Activated CD4-positive, alpha-beta memory T cell treated with anti-CD3 and anti-CD28 coated beads for 36 hours (primary cell): ENCODE measurements at places on chromosomes 16 and 17.
A peak's percentile ranks its signal among the peaks of the same experiment; 100 is the strongest.

- DNase-seq: no peak
- no peaks in the 10 kb centered on the region for H3K27me3 ChIP-seq
- no peak overlapping the region for H3K4me3 ChIP-seq
- peaks cover 34% of the 10 kb centered on the region for H3K36me3 ChIP-seq
- peaks cover 75% of the 10 kb centered on the region for H3K4me1 ChIP-seq
These were observed 25.8 kb downstream of the STAT3 start for GRCh38 chr17:42362245-42362961.

DNA sequence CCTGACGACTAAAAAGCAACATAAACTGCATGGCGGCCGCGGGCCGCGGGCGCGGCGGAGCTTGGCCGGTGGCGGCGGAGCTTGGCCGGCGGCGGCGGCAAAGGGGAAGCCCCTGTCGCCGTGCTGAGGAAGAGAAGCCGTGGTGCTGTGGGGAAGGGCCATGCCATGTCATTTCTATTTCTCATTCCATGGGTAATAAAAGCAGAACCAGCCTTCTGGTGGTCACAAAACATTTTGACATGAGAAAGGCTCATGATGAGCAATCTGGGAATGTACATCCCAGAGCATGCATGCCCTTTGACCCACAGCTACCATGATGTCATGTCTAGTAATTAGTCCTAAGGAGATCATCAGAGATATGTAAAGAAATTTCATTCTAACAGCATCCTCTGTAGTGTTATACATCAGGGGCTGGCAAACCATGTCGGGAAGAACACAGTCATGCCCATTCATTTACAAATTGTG lies 23.9 kb upstream of the HEATR6 start:
- no peaks in the 10 kb centered on the region for H3K36me3 ChIP-seq
- DNase-seq: peak; percentile 58
- H3K27me3 ChIP-seq: peaks cover 23% of the 10 kb centered on the region

DNA sequence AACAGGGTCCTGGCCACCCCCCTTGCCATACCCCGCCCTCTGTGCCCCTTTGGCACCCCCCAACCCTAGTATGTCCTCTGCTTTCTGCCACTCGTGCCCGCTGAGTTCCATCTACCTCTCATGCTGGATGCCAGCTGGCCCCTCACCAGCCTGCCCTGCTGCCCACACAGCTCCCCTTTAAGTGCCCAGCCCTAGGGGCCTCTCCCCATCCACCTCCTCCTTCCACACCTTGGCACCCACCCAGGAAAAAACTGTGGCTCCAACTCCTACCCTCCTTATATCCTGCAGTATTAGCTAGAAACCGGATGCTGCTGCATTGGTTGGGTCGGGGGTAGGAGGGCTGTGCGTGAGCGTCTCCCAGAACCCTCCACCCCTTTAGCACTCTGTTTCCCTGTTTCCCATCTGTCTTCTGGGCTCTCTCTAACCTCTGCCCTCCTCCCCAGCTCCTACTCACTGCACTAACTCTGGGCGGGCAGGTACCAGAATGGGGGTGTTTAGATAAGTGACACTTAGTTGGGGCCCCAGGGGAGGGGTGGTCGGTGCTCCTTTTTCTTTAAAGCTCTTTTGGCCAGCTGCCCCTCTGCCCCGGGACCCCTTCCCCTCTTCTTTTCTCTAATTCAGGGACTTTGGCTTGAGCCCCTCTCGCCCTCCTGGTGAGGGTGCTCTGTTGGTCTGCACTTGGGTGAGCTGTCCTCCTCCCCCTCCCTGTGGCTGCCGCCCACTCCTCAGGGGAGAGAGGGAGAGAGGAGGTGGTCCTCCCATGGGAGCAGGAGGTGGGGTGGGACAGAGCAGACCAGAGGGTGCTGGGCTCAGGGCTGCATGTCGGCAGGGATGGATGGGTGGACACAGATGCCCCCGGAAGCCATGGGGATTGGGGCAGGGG lies 9.9 kb downstream of the NR1D1 start:
- H3K4me1 ChIP-seq: peaks cover 18% of the 10 kb centered on the region
- H3K27ac ChIP-seq: no peak overlapping the region
- no peak overlapping the region for H3K4me3 ChIP-seq
- no peak for DNase-seq
- H3K27me3 ChIP-seq: no peaks in the 10 kb centered on the region

- DNase-seq: no peak
- no peak overlapping the region for H3K27ac ChIP-seq
- H3K27me3 ChIP-seq: no peaks in the 10 kb centered on the region
- H3K36me3 ChIP-seq: no peaks in the 10 kb centered on the region
These were observed 28.7 kb downstream of the NOS2 start for GRCh38 chr17:27771586-27771985.

GRCh38 chr17:34222722-34223497 lies 32.2 kb upstream of the CCL2 start:
- no peaks in the 10 kb centered on the region for H3K4me1 ChIP-seq
- no peak overlapping the region for H3K27ac ChIP-seq
- H3K27me3 ChIP-seq: peaks cover 50% of the 10 kb centered on the region
- no peaks in the 10 kb centered on the region for H3K36me3 ChIP-seq

DNA sequence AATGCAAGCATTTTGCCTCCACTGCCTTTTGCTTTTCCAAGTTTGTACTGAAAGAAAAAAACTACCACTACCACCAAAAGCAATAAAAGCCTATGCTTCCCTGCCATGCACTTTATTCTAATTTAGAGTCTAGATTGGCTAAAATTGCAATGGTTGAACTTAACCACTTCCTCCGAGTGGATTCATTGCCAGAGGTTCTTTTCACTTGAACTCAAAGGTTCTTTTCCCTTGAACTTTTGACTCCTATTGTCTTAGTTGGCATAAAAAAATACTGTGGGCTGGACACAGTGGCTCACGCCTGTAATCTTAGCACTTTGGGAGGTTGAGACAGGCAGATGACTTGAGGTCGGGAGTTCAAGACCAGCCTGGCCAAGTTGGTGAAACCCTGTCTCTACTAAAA lies 319.8 kb upstream of the GOT2 start:
- no peaks in the 10 kb centered on the region for H3K36me3 ChIP-seq
- no peaks in the 10 kb centered on the region for H3K27me3 ChIP-seq
- no peak overlapping the region for H3K4me3 ChIP-seq

GRCh38 chr16:23318639-23319038 lies 16.5 kb downstream of the SCNN1B start:
- peaks cover 2% of the 10 kb centered on the region for H3K27me3 ChIP-seq
- H3K4me3 ChIP-seq: no peak overlapping the region
- no peak overlapping the region for H3K27ac ChIP-seq
- H3K36me3 ChIP-seq: no peaks in the 10 kb centered on the region
- no peaks in the 10 kb centered on the region for H3K4me1 ChIP-seq
- no peak for DNase-seq

GRCh38 chr16:87704754-87705353 lies 60.9 kb downstream of the KLHDC4 start:
- no peaks in the 10 kb centered on the region for H3K27me3 ChIP-seq
- no peak for DNase-seq
- H3K27ac ChIP-seq: no peak overlapping the region
- peaks cover 33% of the 10 kb centered on the region for H3K4me1 ChIP-seq
- H3K4me3 ChIP-seq: no peak overlapping the region

GRCh38 chr17:20992416-20992815 lies 50.4 kb downstream of the USP22 start:
- H3K36me3 ChIP-seq: no peaks in the 10 kb centered on the region
- no peak overlapping the region for H3K27ac ChIP-seq
- H3K4me1 ChIP-seq: no peaks in the 10 kb centered on the region
- H3K27me3 ChIP-seq: no peaks in the 10 kb centered on the region

DNA sequence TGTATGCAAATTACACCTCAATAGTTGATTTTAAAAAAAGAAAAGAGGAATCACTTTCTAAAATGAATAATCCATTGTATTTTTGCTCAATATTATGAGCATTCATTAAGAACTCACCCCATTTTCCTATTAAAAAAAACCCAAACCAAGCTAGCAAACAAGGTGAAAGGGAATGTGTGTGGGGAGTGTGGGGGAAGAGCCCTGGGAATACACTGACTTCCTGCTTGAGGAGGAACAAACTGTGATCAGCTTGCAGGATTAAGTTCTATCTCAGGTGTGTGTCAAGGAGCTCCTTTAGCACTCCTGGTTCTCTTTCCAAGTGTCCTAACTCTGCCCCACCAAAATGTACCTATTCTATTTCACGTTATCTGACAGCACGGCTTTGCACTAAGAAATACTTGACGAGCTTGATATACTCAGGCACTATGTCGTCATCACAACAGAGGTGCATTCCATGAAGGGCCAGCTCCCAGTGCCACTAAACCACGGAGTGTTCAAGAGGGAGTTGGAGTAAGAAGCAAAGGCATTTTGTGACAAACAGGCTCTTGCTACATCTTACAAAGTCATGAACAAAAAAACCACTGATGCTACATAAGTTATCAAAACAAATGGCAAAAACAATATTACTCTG lies 73.2 kb downstream of the MYH10 start:
- no peak for DNase-seq
- H3K4me3 ChIP-seq: no peak overlapping the region
- no peaks in the 10 kb centered on the region for H3K4me1 ChIP-seq
- no peak overlapping the region for H3K27ac ChIP-seq
- no peaks in the 10 kb centered on the region for H3K36me3 ChIP-seq
- peaks cover 3% of the 10 kb centered on the region for H3K27me3 ChIP-seq

DNA sequence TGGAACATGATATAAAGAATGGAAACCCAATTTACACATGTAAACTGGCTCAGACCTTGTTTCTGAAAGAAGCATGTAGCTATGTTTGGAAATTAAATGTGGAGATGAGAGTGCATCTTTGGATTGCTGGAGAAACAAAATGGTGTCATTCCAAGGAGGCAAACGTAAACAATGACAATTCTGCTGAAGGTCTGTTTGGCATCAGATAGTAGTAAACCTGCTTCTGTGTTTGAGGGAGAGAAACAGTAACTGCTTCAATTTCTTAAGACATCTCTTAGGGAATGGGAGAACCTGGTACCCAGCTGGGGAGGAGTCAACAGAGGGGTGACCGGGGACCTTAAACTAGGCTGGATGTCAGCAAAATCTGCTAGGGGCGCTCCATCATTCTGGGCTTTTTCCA lies 23.5 kb downstream of the GPRC5B start:
- no peak overlapping the region for H3K4me3 ChIP-seq
- H3K36me3 ChIP-seq: no peaks in the 10 kb centered on the region
- DNase-seq: no peak
- no peaks in the 10 kb centered on the region for H3K4me1 ChIP-seq
- no peaks in the 10 kb centered on the region for H3K27me3 ChIP-seq
- H3K27ac ChIP-seq: no peak overlapping the region
